ENCODE measurements at places on chromosomes 7 and 10.

GRCh38 chr10:87092376-87092860 lies 2.2 kb downstream of the GLUD1 start:
- no peak for DNase-seq

- no peak for DNase-seq
Observed at GRCh38 chr10:66982792-66983474, 57.1 kb downstream of the LRRTM3 start.

- no peak for DNase-seq
Observed at GRCh38 chr7:67573639-67574038, 577.0 kb downstream of the TYW1 start.

DNA sequence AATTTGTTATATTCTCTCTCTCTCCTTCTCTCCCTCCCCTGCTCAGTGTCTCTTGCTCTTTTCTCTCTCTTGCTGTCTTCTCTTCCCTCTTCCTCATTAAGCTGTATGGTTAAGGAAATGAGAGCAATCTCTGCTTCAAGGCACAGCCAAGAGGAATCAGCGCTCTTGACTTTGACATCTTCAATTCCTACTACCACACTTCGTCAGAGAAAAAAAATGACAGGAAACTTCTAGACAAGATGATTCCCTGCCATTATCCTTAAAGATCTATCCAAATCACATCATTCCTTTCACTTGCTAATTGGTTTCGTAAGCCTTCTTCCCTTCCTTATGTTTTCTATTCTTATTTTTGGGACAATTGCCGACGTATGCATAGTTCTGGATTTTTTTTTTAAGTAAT lies 425.0 kb downstream of the KCNMA1 start:
- DNase-seq = no peak

DNA sequence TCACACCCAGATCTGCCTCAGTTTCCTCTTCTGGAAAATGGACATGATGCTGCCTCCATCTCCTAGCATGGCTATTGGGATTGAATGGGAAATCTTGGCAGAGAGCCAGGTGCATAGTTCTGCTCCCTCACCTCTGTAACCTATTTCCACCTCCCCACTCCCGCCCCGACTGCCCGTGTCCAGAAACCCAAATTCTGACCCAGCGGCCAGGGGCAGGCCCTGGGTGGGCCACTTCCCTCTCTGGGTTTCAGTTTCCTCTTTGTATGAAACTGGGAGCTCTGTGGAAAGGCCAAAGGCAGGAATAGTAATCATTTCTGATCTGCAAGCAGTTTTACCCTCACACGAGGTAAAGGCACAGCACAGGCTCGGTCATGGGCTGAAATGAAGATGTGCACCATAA lies 74.1 kb upstream of the DUSP5 start:
- no peak for DNase-seq

All from activated CD8-positive, alpha-beta memory T cell treated with anti-CD3 and anti-CD28 coated beads for 1 hour (primary cell).